Activated effector memory CD4-positive, alpha-beta T cell treated with Interleukin-2 at 50 U/mL for 16 hours (primary cell): ENCODE measurements at places on chromosomes 16 and 17.

- DNase-seq, result peak; percentile 41
Measured at GRCh38 chr17:50361561-50362480, 11.2 kb downstream of the MRPL27 start.

GRCh38 chr16:28522792-28523191, 16.0 kb downstream of the NUPR1 start:
- no peak for DNase-seq

- DNase-seq, result no peak
Measured at GRCh38 chr16:85675251-85675874, 13.4 kb downstream of the GINS2 start.

- peak; percentile 54 for DNase-seq
Measured at GRCh38 chr17:29566473-29567303, at the start of gene ABHD15. Gene ABHD15 (minus strand): TSS chr17:29567037. CDS start chr17:29566966, 71 bp downstream.

DNA sequence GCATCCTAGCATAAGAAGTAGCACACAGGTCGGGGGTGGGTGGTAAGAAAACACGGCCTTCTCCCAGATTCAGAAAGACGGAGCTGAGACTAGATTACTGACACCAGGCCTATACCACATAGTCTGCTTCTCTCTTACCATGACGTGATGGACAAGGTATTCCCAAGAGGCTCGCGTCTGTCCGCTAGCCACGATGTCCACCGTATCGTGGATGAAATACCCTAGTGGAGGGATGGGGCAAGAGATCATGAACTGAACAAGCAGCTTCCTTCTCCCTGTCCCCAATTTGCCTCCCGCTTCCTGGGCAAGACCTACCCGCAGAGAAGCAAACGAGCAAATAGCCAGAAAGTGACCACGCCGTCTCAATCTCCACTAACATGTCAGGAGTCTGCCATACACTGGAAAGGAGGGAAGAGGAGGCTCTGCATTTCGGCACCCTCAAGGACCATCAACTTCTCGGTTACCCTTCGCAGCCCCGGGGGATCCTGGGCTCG, 820 bp downstream of the TLCD1 start:
- no peak for DNase-seq

GRCh38 chr16:12318661-12319427, 342.3 kb downstream of the SNX29 start:
- DNase-seq, result no peak

DNA sequence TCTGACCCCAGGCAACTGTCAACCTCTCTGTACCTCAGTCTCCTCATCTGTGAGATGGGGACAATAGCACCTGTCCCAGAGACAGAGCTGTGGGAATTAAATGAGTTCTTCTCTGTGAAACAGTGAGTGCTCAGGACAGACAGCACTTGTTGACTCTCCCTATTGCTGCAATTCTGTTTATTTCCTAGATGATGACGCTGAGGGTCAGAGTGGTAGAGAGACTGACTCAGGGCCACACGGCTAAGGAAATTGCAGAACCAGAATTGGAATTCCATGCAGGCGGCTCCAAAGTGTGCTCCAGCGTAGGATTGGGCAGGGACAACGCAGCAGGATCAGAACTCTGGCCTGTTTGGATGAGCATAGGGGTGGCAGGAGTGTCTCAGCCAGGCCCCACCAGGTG, 302.2 kb downstream of the C16orf95 start:
- DNase-seq, result no peak

- no peak for DNase-seq
Measured at GRCh38 chr16:48517493-48517892, 92.5 kb downstream of the N4BP1 start.

- no peak for DNase-seq
Measured at GRCh38 chr16:11801481-11802021, 4.5 kb upstream of the ZC3H7A start.

DNA sequence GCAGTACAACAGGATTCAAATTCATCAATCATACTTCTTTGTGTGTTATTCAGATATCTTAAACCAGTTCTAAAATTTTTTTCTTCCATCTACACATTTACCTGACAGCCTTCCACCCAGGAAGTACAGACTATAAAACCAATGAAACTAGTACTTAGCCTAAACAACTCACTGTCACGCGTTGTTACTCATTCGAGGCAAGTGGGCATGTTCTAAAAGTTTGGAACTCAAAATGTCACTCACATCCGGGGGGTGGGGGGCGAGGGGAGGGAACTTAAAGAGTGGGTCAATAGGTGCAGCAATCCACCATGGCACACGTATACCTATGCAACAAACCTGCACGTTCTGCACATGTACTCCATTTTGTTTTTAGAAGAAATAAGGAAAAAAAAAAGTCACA, 90.4 kb upstream of the PLEKHM1 start:
- no peak for DNase-seq

- no peak for DNase-seq
Measured at GRCh38 chr16:73036074-73036826, 11.7 kb downstream of the ZFHX3 start.

DNA sequence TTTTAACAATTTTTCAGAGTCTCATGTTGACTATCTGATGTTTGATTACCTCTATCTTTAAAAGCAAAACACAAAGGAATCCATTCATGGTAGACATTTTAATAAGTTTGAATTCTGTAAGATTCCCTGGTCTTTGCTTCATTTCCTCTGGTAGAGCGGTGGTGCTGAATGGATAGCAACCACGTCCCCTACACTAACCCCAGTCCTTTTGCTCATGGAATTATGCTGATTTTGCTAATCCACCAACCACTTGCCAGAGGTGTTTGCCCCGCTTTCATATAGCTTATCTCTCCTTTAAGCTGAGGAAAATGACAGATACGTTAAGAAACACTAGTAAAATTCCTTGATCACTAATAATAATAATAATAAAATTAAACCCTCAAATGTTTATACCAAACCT, 9.5 kb downstream of the KCNJ16 start:
- DNase-seq, result no peak

DNA sequence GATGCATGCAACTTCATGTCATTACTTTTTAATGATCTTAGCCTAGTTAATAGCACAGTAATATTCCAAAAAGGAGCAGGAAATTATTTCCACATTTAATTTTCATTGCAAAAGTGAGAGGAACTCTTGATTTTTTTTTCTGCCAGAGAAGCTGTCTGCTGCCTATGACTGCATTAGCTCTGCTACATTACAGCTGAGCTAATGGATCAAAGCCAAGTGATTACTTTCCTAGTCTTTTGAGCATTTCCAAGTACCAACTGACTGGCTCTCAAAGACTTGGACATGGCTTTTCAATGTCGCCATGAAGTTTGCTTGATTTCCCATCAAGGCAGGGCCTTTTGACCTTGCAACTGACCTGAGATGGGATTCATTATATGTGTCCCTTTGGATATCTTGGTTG, 356.6 kb upstream of the XYLT1 start:
- no peak for DNase-seq

DNA sequence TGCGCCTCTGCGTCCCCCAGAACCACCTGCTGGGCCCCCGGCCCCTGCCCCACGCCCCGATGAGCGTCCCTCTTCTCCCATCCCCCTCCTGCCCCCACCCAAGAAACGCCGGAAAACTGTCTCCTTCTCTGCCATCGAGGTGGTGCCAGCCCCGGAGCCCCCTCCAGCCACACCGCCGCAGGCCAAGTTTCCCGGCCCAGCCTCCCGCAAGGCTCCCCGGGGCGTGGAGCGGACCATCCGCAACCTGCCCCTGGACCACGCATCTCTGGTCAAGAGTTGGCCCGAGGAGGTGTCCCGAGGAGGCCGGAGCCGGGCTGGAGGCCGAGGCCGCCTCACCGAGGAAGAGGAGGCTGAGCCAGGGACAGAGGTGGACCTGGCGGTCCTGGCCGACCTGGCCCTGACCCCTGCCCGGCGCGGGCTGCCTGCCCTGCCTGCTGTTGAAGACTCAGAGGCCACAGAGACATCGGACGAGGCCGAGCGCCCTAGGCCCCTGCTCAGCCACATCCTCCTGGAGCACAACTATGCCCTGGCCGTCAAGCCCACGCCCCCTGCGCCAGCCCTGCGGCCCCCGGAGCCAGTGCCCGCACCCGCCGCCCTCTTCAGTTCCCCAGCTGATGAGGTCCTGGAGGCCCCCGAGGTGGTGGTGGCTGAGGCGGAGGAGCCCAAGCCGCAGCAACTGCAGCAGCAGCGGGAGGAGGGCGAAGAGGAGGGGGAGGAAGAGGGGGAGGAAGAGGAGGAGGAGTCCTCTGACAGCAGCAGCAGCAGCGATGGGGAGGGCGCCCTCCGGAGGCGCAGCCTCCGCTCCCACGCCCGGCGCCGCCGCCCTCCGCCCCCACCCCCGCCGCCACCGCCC, 5.6 kb upstream of the HSD3B7 start:
- DNase-seq, result no peak

- no peak for DNase-seq
Measured at GRCh38 chr17:76660656-76661042, 17.1 kb upstream of the ST6GALNAC1 start.

DNA sequence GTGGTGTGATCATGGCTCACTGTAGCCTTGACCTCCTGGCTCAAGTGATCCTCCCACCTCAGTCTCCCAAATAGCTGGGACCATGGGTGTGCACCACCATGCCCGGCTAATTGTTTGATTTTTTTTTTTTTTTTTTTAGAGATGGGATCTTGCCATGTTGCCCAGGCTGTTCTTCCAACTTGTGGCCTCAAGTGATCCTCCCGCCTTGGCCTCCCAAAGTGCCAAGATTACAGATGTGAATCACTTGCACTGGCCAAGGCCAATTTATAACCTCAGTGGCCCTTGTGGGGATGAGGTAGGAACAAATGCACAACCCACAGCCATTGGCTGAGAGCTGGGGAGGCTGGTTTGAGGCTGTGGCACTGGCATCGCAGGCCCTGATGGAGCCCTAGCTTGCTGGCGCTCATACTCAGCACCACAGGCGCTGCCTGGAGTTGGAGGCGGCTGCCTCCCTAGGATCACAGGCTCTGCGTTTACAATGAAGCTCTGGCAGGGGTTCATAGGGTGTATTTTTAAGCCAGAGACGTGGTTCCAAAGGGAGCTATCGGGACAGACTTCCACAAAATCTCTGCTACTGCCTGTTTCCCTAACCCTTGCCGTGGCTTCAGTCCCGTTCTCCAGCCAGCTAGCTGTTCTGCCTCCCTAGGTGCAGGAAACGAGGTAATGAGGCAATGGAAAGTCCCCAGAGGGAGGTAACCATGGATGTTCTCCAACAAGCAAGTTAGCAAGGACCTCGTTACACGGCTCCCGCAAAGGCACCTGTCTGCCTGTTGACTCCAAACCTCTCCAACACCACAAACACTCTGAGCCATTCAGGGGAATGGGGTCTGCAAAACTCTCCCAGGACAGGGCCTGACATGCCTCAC, 2.9 kb downstream of the ABCA3 start:
- no peak for DNase-seq

DNA sequence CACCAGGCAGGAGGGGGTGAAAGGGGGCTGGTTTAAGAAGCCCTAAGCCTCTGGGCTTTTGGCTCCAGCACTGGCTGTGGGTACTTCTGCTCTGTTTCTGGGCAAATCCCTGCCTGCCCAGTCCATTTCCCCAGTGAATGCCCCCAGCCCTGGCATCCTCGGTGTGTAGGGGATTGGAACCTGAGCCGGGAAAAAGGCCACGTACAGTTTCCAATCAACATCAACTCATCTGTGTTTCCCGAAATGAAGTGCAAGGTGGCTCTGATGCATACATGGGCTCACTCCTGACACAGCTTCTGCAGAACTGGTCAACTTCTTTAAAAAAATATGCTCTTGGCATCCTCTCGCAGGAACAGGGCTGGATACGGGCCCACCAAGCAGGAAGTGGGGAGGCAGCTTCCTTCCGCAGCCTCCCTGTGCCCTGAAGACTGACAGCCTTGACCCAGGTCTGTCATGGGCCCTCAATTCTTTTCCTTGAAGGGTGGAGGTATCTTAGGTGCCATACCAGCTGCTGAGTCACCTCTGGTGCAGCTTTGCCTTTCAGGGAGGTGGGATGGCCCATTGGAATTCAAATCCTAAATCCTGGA, 73.3 kb downstream of the N4BP1 start:
- no peak for DNase-seq

- DNase-seq, result no peak
Measured at GRCh38 chr16:79436885-79437284, 163.7 kb downstream of the MAF start.

- DNase-seq, result peak; percentile 14
Measured at GRCh38 chr16:80656711-80657150, 115.9 kb downstream of the DYNLRB2 start.

GRCh38 chr16:4474192-4474961, at the start of gene NMRAL1:
Gene NMRAL1 (minus strand): TSS chr16:4474625. CDS start chr16:4474132, 493 bp downstream.
- DNase-seq, result peak; percentile 72

DNA sequence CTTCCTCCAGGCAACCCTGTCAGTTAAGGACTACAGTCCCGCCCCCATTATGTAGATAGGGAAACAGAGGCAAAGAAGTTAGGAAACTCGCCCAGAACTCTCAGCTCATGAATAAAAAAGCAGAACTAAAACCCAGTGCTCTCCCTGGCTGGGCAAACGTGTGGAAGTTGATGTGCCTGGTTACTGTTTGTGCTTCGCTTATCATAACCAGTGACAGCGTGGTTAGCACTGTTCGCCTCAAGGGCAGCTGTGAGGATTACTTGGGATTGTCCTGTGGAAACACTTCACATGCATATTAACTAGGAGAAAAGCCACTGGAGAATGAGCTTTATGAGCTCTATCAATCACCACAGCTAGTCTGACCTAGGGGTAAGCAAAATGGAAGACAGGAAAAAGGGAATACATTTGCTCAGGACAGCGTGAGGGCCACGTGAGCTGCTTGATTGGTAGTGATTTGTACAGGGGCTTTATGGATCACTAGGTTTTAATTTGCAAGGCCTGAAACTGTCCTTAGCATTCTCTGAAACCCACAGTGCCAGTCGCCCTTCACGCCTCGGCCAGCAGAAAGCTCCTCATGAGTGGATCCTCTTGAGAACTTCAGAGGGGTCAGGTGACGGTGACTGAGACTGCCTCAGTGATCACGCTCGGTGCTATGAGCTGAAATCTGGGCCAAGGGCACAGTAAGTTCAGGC, 19.9 kb downstream of the CYB5D2 start:
- DNase-seq, result no peak

DNA sequence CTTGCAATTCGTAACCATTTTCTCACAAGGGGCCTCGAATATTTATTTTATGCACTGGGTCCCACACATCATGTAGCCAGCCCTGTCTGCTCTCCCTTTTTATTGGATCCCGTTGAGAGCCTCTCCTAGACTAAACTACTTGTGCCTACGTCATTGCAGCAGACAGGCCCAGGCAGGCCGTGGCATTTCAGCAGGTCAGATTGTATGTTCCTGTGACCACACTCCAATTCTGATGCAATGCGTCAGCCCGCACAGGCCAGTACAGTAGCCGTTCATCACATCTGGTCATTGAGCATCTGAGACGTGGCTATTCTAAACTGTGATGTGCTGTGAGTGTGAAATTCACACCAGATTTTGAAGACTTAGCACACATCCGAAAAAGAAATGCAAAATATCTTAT, 42.2 kb downstream of the ABAT start:
- DNase-seq, result no peak

- DNase-seq, result no peak
Measured at GRCh38 chr17:16068323-16068722, 68.7 kb downstream of the TTC19 start.

- DNase-seq, result no peak
Measured at GRCh38 chr16:11446566-11447119, 101.4 kb downstream of the RMI2 start.

- no peak for DNase-seq
Measured at GRCh38 chr17:43559161-43559816, 13.1 kb upstream of the ETV4 start.

- DNase-seq, result peak; percentile 76
Measured at GRCh38 chr17:62965686-62966425, at the start of gene TANC2. Gene TANC2 (plus strand): TSS chr17:62966235. CDS start chr17:63009560, 43,325 bp downstream.

- DNase-seq, result no peak
Measured at GRCh38 chr17:35765086-35765710, 4.5 kb downstream of the C17orf50 start.
